ENCODE measurements at places on chromosomes 1 and 21.

DNA sequence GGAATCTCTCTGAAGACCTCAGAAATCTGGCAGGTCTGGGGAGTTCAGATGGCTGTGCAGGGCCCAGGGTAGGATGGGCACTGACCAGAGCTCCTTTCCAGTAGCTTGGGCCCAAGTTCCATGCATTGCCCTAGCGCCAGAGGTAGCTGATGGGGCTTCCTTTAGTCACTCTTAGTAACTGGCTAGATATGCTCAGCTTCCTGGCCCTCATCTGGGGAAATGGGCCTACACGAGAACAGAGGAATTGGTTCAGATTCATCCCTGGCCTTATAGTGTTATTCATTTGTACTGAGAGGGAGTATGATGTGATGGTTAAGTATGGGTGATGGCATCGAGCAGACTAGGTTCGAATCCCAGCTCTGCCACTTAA is 15.5 kb upstream of the PSMB2 start:
- no peak for DNase-seq

DNA sequence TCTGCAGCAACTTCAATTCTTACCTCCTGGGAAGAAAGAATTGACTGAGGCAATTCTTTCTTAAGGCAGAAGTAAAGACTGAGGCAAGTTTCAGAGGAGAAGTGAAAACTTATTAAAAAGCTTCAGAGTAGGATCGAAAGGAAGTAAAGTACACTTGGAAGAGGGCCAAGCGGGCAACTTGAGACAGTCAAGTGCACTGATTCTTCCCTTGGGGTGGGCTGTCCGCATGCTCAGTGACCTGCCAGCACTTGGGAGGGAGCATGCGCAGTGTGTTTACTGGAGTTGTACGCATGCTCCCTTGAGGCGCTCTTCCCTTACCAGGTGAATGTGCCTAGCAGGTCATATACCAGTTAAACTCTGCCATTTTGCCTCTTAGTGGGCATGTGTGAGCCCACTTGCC is 55.3 kb upstream of the NBPF3 start:
- DNase-seq, result no peak

GRCh38 chr1:197783510-197783948 is 8.2 kb upstream of the DENND1B start:
- DNase-seq, result no peak

DNA sequence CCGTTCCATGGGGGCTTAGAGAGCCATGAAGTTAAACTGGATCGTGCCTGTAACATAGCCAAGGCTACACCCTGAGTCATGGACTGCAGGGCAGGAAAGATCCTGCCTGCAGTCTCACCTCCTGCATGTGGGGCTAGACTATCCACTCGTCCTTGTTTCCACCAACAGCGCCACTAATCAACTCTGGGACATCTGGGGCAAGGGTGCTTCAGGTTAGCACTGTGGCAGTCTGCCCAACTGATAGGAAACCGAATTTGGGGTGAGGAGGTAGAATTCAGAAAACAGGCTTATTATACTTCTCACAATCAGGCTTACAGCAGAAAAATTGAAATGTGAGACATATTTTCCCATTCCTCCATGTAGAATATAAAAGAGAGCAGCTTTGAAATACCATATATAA is 85.2 kb upstream of the ADAM30 start:
- no peak for DNase-seq

GRCh38 chr1:235009561-235010306 is 118.9 kb downstream of the TOMM20 start:
- no peak for DNase-seq

GRCh38 chr1:47888294-47888629 is 108.9 kb downstream of the TRABD2B start:
- no peak for DNase-seq

GRCh38 chr1:102834688-102835320 is 273.5 kb downstream of the COL11A1 start:
- no peak for DNase-seq

- no peak for DNase-seq
Measured at GRCh38 chr1:165603810-165604209, 27.2 kb upstream of the MGST3 start.

GRCh38 chr1:18239671-18240070 is 132.1 kb downstream of the IGSF21 start:
- DNase-seq, result no peak

DNA sequence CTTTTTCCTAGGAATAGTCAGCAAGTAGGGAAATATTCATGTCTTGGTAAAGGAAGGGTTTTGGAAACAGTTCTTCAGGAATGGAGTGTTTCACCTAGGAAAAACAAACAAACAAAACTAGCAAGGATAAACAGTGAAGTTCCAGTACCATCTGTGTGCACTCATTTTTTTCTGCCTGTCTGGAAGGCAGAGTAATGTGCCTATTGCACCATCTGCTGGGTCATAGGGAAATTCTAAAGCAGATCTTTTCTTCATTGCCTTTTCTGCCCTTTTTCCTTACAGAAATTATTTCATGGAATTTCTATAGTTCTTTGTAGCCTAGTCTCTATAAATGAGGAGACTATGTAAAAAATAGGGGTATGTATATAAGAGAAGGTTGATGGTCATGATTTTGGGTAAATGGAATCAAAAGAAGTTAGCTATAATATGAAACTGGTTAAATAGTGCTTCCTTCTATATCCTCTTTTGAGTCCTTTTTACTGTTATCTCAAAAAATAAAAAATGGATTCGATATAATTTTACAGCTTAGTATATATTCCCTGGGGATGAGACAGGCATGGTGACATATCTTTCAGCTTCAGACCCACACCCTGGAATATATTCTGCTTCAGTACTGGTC is 3.4 kb upstream of the HRNR start:
- no peak for DNase-seq

DNA sequence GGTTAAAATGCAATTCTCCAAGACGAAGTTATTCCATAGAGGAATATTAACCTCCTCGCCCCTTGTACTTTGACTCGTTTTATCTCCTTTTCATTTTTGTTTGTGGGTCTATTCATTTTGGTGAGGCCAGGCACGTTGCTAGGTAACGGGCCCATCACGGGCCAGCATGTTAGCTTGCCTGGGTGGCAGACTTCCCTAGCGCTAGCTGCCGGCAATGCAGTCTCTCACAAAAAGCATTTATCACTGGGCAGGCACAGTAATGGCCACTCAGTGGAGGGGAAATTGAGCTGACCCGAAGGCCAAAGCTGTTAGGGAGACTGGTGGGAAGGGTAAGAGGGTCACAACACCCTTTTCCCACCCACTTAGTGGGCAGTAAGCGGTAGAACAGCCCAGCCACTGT is 234.4 kb upstream of the FOXD3 start:
- DNase-seq, result no peak

DNA sequence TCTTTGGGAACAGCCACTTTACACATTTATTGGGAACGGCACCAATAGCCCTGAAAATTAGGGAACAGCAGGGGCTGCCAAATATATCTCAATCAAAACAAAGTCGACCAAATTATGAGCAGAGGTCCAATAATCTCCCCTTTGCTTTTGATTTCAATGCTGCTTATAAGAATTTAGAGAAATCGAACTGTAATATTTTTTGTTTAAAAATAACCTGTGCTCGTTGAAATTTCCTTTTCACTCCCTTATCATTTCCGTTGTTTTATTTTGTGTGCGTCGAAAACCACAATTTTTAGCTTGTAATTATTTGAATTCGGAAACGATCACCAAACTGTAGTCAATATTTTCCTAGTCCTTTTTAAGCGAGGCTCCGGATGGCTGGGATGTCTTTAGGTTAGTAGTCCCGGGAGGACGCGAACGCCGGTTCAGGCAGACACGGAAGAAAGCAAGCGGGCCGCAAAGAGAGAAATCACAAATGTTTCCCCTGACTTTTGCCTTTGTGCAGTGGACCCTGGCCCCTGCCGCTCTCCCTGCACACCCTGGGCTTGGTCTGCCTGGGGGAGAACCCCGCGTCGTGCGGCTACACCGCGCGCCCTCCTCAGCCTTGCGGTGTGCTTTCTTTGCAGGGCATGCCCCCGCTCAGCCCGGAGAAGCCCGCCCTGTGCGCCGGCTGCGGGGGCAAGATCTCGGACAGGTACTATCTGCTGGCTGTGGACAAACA is 2.3 kb downstream of the LHX9 start:
- no peak for DNase-seq

- no peak for DNase-seq
Measured at GRCh38 chr1:202802998-202803932, 5.0 kb downstream of the KDM5B start.

- DNase-seq, result no peak
Measured at GRCh38 chr1:236381565-236382158, 12.4 kb upstream of the EDARADD start.

DNA sequence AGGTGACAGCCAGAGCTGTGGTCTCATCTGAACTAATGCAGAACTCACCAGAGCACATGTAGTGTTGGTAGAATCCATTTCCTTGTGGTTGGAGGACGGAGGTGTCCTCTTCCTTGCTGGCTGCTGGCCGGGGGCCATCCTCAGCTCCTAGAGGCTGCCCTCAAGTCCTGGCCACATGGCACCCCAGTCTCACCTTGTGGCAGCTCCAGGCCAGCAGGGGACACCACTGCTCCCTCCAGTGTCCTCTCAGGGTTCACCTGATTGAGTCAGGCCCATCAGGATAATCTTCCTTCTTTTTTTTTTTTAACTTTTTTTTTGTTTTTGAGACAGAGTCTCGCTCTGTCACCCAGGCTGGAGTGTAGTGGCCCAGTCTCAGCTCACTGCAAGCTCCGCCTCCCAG is 2.9 kb downstream of the KCNE1 start:
- DNase-seq, result no peak

- no peak for DNase-seq
Measured at GRCh38 chr1:206470692-206471414, 577 bp downstream of the IKBKE start.

DNA sequence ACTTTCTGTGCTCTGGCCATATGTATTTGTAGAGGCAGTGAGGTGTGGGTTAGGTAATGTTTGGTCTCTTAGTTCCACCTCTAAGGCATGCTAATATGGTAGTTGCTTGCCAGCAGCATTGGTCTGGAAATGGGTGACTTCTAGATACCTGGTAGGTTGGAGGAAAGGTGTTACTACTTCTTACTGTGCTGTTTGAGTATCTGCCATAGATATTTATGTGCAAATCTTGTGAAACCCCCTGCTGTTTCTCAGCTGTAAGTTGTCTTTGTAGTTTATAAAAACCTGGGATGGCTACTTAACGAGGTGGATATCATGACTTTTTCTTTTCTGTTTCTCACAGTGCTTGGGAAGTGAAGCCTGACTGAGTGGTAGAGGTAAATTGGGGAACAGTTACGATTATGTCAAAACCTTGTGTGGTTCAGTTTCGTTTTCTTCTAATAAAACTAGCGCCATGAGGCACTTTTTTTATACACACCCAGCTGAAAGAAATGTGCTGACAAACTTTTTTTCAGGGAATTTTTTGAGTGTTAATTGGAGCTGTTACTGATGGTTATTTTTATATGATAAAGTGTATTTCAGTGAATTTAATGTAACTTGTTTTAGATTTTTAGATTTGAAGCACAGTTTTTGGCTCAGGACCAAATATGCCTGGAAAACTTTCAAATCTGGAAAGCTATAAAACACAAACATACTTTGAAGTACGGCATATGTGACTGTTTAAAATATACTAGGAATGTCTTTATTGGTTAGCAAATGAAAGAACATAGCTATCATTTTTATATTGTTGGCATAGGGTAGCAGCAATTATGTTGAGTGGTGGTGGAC is 42.1 kb downstream of the CAMSAP2 start:
- DNase-seq, result no peak

DNA sequence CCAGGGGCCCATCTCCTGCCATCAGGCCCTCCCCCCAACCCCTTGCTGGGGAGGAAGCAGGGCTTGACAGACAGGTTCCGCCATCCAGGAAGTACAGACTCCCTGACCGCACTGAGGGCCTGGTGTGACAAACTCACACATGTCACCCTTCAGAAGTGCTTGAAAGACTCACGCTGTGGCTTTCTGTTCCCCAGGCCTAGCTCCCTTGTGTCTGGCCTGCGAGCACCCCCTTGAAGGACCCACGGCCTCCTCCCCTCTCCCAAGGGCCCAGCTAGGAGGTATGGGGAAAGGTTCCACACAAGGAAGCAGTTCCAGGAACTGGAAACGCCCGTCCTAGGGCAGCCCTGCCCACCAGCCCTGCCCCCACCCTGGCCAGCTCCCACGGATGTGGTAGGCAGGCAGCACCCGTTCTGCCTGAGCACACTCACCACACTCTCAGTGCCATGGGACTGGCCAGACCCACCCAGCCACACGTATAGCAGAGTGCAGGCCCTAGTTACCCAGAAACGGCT is 26.7 kb downstream of the SLC2A1 start:
- no peak for DNase-seq

- peak; percentile 36 for DNase-seq
Measured at GRCh38 chr1:52127181-52128180, 14.4 kb upstream of the ZFYVE9 start.

DNA sequence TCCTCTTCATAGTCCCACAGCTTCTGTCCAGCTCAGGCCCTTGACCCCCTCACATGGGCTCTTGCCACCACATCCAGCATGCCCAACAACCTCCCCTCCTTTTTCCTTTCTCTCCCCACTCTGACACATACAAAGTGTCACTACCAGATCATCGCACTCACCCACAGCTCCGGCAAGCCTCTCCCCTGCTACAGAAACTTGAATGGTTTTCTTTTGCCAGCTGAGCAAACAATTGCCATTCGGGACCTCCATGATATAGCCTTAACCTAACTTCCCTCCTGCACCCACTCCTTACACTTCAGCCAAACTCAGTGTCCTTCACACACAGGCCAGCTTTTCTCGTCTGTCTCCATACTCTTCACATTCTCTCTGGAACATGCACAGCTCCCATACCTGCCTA is 43.3 kb downstream of the MAB21L3 start:
- no peak for DNase-seq

DNA sequence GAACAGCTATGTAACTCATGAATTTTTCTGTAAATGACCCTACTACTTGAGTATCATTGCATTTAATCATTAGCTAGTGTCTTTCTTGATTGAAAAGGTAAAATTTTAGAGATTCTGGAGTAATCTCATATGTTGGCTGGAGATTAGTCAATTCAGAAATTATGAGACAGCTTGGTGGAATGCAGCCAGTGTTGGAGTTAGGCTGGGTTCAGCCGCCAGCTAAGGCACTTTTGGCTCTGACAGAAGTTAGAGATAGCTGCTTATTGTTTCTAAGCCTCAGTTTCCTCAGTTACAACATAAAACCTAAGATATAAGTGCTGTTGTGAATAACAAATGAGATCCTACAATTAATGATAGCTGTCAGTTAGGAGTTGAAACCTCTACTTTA is 49.4 kb downstream of the TBCE start:
- DNase-seq, result no peak

- DNase-seq, result no peak
Measured at GRCh38 chr1:38352869-38353268, 306.3 kb upstream of the POU3F1 start.

DNA sequence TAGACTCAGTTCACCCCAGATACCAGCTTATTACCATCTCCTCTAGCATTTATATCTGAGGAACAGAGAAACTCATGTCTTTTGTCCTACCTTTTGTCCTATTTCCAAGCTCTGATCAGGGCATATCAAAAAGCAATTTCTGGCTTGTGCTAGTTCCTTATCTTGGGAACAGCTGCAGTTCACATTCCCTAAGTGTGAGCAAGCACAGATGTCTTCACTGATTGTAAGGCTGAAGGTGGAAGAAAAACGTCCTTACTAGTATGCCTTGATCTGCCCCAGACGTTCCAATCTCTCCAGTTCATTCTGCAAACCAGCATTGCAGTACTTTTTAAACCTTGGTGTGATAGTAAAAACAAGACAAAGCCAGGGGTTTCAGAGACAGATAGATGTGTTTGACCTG is 139.8 kb downstream of the NCAM2 start:
- DNase-seq, result no peak

All from heart right ventricle (tissue), 16 donors.